ENCODE measurements at places on chromosomes 16 and 17. TPM values are rescaled to one million over a fixed set of nuclear protein-coding genes. Genes with fewer than 3 reads are reported as not detected.

DNA sequence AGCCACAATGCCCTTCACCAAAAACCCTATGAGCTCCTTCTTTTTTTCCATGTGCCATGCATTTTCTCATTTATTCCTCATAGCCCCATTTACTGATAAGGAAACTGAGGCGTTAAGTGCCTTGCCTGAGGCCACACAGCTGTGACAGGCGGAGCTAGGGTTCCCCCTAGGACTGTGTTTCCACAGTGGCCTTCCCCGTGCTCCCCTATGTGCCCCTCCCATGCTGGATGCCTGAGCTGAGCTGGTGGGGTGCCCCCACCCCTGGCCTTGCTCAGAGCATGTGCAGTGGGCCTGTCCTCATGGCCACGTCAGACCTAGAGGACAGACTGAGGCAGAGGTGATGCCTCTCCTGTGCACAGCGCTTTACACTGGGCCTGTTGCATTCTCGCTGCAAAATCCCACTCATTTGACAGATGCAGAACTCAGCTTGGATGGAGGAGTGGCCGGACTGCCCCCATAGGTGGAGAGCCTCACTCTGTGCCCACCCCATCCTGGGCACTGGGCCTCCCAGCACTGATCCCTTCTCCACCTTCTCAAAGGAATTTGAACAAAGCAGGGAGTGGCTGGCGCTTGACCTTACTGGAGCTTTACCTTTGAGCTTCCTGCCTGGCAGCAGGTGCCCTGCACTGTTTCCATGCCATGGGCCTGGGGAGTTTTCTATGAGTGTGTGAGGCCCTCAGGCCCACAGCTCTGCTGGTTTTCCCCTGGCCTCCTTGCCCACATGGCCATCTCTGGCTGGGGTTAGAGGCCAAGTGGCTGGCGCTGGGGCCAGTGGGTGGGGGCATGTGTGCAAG is 2.6 kb downstream of the MAP2K3 start:
- DNase-seq: no peak
- H3K4me3 ChIP-seq: peak overlapping the region; percentile 96
- peak overlapping the region; percentile 83 for H3K27ac ChIP-seq
- H3K36me3 ChIP-seq: no peaks in the 10 kb centered on the region

GRCh38 chr16:57720142-57720575 is 15.4 kb upstream of the KATNB1 start:
- H3K4me1 ChIP-seq: no peaks in the 10 kb centered on the region
- H3K4me3 ChIP-seq: no peak overlapping the region
- H3K27ac ChIP-seq: no peak overlapping the region
- no peaks in the 10 kb centered on the region for H3K36me3 ChIP-seq

DNA sequence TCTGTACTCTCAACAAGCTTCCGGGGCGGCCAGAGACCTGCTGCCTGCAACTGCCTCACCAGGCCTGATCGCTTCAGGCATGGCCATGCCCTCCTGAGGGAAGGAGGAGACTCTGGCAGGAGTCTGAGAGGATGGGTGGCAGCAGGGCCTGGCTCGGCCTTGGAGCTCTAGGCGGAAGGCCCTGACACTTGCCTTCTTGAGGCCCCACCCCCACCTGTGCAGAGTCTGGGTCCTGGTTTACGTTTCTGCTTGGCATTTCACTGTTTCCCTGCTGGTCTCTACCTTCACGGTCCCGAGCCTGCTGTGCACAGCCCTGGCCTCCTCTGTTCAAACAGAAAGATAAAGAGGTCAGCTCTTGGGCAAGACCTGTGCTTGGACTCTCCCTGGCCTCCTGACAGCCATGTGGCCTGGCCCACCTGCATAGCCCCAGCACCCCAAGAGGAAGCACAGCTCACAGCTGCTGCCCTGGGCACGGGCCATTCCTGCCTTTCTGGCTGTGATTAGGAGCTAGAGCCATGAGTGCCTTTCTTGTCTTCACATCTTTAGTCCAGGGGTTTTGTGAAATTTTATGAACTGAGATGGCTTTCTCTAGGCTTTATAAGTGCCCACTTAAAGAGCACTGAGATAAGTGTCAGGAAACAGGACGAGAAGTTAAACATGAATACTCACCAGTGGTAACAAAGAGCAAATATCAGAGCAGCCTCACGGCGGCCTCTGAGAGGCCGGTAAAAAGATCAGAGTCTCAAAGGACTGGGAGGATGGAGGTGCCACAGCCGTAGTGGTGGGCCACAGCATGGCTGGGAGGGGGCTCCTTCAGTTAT is 25.6 kb upstream of the MTSS2 start:
- no peaks in the 10 kb centered on the region for H3K27me3 ChIP-seq
- peaks cover 8% of the 10 kb centered on the region for H3K36me3 ChIP-seq
- no peak for DNase-seq
- H3K4me1 ChIP-seq: peaks cover 79% of the 10 kb centered on the region
- H3K27ac ChIP-seq: peak overlapping the region; percentile 39
- no peak overlapping the region for H3K4me3 ChIP-seq

- no peaks in the 10 kb centered on the region for H3K27me3 ChIP-seq
- H3K36me3 ChIP-seq: peaks cover under 1% of the 10 kb centered on the region
- H3K4me3 ChIP-seq: no peak overlapping the region
- H3K4me1 ChIP-seq: peaks cover 58% of the 10 kb centered on the region
- H3K27ac ChIP-seq: no peak overlapping the region
Observed at GRCh38 chr17:2962729-2963128, 100.7 kb downstream of the OR1D5 start.

GRCh38 chr17:58525239-58525638 is 10.8 kb upstream of the MTMR4 start:
- H3K36me3 ChIP-seq: peaks cover 4% of the 10 kb centered on the region
- H3K27ac ChIP-seq: peak overlapping the region; percentile 93
- H3K4me3 ChIP-seq: peak overlapping the region; percentile 60
- no peaks in the 10 kb centered on the region for H3K27me3 ChIP-seq
- peaks cover 64% of the 10 kb centered on the region for H3K4me1 ChIP-seq

Gene TEKT1
- total RNA-seq: not detected

Gene TLCD3B
- 0.32 TPM for total RNA-seq
